Lung (tissue), 17 donors: ENCODE measurements at places on chromosomes 1 and 21. TPM values are rescaled to one million over a fixed set of nuclear protein-coding genes. Genes with fewer than 3 reads are reported as not detected.

PADI2 gene
- total RNA-seq, result 4.6 TPM

GRHL3 gene
- total RNA-seq, result 0.40 TPM

DNA sequence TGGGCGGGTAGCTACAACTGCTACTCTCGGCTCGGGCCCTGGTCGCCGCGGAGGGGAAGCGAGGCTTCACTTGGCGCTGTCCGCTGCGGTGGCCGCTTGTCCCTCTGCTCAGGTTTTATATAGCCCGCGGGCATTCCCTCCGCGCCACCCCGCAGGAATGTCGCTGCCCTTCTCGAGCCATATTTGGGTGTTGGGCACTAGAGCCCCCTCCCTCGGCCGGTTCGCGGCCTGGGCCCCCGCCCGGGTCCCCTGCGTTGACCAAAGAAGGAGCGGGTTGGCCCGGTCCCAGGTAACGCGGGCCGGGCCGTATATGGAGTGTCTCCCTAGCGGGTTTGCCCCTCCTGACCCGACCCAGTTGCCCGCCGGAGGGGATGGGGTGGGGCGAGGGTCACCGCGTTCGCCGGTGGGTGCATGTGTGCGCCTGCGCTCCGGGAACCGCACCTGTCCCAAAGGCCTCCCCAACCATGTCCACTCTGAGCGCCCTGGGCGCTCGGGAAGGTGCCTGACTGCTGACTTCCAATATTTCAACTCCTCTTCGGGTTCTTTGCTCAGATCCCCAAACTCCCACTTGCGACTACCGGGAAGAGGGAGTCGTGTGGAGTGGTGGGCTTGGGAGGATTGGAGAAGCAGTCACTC, at the start of gene ACTA1:
ACTA1 (minus strand) TSS at position 90 of the 636 bp plus-strand sequence. CDS start 979 bp downstream, outside the sequence.
- DNase-seq, result no peak

- no peak for DNase-seq
Measured at GRCh38 chr21:46356494-46357334, 32.8 kb downstream of the PCNT start.

GRCh38 chr1:95742591-95743089, 508.6 kb downstream of the RWDD3 start:
- no peak for DNase-seq

GRCh38 chr1:2209400-2210083, 15.0 kb upstream of the FAAP20 start:
- no peak for DNase-seq

GRCh38 chr1:96509951-96510350, 211.6 kb upstream of the PTBP2 start:
- no peak for DNase-seq

AK5 gene
- total RNA-seq, result 0.15 TPM

NGF gene
- total RNA-seq, result 0.40 TPM

DNA sequence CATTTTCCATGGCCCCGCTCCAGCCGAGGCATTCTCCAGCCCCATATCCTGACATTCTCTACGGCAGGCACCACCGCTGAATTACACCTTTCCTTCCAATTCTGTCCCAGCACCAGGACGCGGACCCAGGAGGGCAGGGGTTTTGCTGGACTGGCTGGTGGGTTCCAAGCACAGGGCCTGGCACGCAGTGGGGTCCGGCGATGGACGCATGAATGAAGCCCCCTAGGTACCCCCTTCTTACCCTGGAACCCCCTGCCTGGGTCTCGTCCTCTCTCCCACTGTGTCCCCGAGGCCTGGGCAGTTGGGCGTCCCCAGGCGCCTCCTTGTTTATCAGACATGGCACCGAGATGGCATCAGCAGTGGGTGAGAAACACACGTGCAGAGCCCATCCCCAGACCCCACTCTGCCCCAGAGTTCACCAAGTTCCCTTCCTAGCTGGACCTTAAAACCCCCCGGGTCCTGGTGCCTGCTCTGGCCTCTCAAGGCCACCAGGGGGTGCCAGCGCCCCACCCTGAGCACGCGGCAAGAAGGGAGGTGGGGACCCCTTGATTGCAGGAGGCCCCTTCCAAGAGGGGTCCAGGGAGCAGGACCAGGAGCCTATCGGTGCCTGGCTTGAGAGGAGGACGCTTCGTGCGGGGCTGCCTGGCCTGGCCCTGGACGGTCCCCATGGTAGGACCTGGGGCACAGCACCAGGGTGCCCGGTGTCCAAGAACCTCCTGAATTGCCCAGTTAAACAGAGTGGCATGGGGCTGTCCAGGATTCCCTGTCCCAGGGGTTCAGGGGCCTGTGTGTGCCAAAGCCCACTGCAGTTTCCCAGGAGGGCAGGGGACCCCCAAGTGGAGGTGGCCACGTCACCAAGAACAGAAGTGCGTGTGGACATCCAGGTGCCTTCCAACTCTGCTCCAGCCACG, 46.1 kb downstream of the MEGF6 start:
- DNase-seq, result peak; percentile 48

GRCh38 chr1:93022580-93022979, 56.5 kb upstream of the MTF2 start:
- DNase-seq, result no peak

C8A gene
- total RNA-seq, result 0.12 TPM

DNA sequence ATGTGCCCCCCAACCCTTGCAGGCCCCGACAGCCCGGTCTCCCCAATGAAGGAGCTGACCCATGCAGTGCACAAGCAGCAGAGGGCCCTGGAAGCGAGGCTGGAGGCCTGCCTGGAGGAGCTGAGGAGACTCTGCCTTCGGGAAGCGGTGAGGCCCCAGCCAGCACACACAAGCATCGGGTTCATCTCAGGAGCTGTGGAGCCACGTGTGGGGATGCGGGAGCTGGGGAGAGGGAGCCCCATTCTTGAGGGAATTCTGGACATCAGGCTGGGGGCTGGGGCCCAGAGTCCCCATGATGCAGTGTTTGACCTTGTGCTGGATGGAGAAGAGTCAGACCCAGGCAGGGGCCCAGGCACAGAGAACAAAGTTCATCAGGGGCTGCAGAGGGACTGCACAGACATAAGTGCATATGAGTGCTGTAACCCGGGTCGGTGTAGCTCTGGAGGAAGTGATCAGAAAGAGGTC, 4.8 kb downstream of the INAVA start:
- no peak for DNase-seq

IL20 gene
- not detected for total RNA-seq

DNA sequence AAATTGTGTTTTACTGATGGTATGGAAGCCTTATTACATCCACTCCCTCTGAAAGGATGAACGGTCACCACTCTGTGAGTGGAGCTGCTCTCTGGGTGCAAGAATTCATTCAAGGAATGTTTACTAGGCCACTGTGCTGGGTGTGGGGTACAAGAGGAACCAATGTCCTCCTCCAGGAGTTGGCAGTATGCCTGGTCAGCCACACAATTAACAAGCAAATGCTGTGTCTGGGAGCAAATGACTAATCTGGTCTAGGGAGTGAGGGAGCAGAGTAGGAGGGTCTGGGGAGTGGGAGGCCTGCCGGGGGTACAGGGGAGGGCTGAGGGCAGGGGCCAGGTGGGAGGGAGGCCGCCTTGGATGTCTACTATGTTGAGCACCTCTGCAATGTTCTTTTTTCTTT, 27.2 kb upstream of the TDRD10 start:
- DNase-seq, result peak; percentile 71

SLC30A1 gene
- total RNA-seq, result 26.3 TPM

COL16A1 gene
- 83.2 TPM for total RNA-seq

DNA sequence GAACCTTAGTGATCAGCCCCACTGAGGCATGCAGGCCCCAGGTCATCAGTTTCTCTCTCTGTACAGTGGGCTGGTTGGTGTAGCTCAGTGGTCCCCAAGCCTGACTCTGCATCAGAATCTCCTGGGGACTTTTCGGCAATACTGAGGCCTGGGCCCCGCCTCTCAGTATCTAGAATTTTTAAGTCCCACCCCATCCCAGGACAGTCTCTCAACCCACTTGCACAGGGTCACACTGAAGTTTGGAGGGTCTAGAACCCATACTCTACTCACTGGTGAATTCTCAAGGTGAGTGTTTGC, 216.4 kb downstream of the MATN1 start:
- DNase-seq, result no peak

DNA sequence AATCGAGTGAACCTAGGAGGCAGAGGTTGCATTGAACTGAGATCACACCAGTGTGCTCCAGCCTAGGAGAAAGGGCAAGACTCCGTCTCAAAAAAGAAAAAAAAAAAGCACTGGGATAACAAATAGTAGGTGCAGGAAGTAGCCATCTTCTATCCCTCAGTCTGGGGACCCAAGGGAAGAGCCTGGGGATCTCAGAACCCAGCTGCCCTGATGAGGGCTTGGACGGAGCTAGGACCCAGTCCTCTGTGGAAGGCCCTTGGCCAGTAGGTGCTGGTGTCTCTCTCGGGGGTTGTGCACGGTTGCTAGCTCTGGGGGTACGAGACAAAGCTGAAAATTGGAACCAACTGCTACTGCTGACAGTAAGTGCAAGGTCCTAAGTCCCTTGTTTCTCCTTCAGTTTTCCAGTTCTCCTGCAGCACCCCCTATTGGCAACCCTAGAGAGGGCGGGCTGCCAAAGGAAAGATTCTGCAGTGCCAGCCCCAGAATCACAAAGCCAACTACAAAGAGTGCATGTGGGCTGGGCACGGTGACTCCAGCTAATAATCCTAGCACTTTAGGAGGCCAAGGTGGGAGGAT, 57.6 kb upstream of the KIF1B start:
- peak; percentile 24 for DNase-seq

GJA5 gene
- total RNA-seq, result 25.9 TPM

- DNase-seq, result no peak
Measured at GRCh38 chr1:203693721-203694120, 67.1 kb downstream of the ATP2B4 start.

GRCh38 chr1:40450495-40451237, 390 bp downstream of the ZFP69B start:
- DNase-seq, result peak; percentile 47

DNA sequence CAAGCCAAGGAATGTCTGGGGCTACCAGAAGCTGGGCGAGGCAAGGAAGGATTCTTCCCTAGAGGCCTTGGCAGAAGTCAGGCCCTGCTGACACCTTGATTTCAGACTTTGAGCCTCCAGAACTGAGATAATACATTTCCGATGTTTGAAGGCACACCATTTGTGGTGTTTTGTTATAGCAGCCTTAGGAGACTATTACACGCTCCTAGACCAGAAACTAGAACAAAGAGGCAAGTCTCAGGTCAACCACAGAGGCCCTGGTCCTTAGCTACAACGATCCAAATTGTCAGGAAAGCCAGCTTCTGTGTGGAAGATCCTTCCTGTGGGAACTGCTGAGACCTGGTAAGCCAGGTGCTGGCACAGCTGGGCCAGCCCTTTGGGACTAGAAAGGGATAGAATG, 19.7 kb upstream of the AHCTF1 start:
- no peak for DNase-seq

DNA sequence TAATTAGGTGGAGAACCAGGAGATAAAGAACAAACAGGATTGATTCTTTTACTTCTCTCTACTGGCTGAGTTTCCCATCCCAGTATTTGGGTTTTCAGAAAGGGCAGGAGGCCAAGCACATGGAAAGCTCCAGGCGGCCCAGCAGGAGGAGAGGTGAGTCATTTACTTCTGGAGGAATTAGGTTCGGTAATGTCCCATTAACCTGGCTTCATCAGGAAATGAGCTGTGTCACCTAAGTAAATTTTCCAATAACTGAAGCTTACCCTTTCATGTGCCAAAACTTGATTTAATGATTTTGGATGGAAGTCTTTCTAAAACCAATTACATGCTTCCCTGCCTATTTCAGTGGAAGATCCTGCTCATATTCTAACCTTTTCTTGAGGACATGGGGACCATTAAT, 257.6 kb upstream of the USP24 start:
- no peak for DNase-seq

GRCh38 chr1:86227026-86227425, 70.5 kb upstream of the COL24A1 start:
- DNase-seq, result no peak

GRCh38 chr1:15384301-15384901, 25.3 kb upstream of the EFHD2 start:
- no peak for DNase-seq

- DNase-seq, result no peak
Measured at GRCh38 chr1:224238756-224239155, 55.7 kb downstream of the DEGS1 start.

CALML6 gene
- 0.55 TPM for total RNA-seq

DNA sequence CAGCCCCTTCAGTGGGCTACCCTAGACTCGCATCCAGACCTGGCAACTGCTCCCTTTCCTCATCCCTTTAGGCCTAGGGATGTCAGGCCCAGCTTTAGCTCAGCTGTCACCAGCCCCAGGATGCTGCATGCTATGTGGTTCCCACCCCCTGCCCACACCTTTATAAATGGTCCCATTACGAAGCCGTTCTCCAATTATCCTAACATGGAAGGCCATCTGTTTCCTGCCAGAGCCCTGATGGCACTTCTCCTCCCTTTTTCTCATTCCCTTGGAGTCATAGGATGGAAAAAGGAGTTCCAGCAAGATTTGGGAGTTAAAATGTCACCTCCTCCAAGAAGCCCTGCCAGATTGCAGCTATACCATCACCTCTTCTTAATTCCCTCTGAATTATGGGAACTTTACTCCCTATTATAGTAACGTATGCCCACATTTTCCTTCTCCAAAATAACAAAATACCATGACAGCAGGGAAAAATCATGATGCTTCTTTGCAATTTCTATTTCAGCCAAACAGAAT, 205.0 kb upstream of the GRIK3 start:
- no peak for DNase-seq

DNA sequence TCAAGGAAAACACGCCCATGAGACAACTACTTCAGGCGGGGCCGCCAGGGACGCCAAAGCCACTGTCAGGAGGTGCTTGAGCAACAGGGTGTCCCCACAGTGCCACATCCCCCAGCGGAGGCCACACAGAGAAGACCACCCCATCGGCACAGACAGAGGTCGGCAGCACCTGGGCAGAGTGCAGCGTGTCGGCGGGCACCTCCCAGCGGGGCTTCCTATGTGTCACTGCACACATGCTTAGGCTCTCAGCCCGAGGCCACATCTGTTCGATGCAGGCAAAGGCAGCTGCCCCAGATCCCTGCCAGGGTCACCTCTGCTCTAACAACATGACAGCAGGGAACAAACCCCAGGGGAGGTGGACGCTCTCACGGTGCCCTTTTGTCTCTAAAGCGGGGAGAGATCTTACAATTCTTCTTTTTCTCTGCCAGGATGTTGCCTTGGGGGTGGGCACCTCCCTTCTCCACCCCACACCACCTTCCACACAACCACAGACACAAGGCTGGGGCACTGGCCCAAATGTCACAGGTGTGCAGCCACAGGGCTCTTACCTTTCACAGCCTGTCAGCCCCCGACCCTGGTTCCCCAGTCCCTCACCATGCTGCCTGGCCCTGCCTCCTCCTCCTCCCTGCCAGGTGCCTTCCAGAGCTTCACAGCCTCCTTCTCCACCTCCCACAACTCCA, 4.2 kb downstream of the KRTAP10-8 start:
- DNase-seq, result no peak

- DNase-seq, result no peak
Measured at GRCh38 chr1:71804140-71804539, 478.2 kb downstream of the NEGR1 start.

DCST2 gene
- 0.31 TPM for total RNA-seq

GRCh38 chr1:212466898-212467650, 34.4 kb downstream of the NENF start:
- DNase-seq, result peak; percentile 48

DNA sequence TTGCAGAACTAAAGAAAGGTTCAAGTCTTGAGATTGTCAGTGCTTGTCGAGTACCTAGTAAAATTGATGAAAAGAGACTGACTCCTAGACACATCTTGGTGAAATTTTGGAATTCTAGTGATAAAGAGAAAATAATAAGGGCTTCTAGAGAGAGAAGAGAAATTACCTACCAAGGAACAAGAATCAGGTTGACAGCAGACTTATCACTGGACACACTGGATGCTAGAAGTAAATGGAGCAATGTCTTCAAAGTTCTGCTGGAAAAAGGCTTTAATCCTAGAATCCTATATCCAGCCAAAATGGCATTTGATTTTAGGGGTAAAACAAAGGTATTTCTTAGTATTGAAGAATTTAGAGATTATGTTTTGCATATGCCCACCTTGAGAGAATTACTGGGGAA, 16.3 kb downstream of the L1TD1 start:
- DNase-seq, result no peak
